ENCODE measurements at places on chromosomes 5 and 9.

DNA sequence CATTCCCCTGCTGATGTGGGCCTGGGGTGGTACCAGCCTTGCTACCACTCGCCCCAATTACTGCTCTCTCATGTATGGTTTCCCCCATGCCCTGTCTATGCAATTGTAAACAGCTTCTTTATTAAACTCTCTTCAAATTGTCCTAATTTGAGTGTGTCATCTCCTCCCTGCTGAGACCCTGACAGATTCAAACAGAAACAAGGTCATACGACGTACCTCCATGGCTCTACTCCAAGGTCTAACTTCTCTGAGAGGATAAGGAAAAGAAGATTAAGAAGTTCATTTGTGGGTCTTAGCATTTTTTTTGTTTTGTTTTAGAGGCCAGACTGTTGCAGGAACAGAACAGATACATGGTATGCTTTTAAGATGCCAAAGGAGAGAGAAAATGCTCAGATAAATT is 38.0 kb downstream of the ABITRAM start:
- DNase-seq: no peak
- no peaks in the 10 kb centered on the region for H3K4me1 ChIP-seq
- no peaks in the 10 kb centered on the region for H3K27me3 ChIP-seq
- no peak overlapping the region for H3K27ac ChIP-seq
- no peaks in the 10 kb centered on the region for H3K36me3 ChIP-seq
- no peak overlapping the region for H3K4me3 ChIP-seq

GRCh38 chr9:123485216-123485615 is 129.2 kb downstream of the CRB2 start:
- H3K4me1 ChIP-seq: no peaks in the 10 kb centered on the region
- peaks cover 5% of the 10 kb centered on the region for H3K36me3 ChIP-seq
- no peak overlapping the region for H3K4me3 ChIP-seq
- DNase-seq: no peak

GRCh38 chr5:13403351-13403750 is 541.1 kb downstream of the DNAH5 start:
- H3K36me3 ChIP-seq: no peaks in the 10 kb centered on the region
- H3K4me3 ChIP-seq: no peak overlapping the region
- no peak overlapping the region for H3K27ac ChIP-seq
- no peaks in the 10 kb centered on the region for H3K4me1 ChIP-seq
- DNase-seq: no peak

GRCh38 chr5:93607367-93608258 is 24.6 kb downstream of the NR2F1 start:
- no peak overlapping the region for H3K27ac ChIP-seq
- DNase-seq: no peak
- no peak overlapping the region for H3K4me3 ChIP-seq

DNA sequence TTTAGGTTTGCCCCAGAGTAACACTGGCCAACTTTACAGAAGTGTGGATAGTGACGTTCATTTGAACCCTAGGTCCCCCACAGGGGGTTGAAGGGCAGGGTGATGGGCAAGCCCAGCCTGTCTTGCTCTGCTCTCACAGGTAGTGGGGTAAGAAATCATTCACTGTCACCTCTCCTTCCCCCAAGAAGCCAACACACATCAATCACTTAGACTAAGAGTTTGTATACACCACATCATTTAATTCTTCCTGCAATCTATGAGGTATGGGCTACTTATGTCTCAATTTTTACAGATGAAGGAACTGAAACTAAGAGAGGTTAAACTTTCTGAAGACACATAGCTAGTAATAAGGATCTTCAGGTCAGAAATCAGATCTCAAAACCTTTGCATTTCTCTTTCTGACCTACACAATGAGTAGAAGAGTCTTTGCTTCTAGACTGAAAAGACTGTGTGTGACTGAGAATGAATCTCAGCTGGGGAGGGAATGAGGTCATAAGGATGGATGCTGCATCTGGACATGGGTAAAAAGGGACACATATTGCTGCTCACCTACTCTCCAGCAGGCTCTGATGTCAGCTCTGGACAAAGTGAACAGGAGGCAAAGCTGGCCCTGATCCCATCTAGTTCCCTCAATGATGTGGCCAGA is 81.0 kb upstream of the EQTN start:
- H3K4me3 ChIP-seq: no peak overlapping the region
- no peaks in the 10 kb centered on the region for H3K4me1 ChIP-seq
- no peaks in the 10 kb centered on the region for H3K36me3 ChIP-seq
- H3K27ac ChIP-seq: no peak overlapping the region
- DNase-seq: no peak

DNA sequence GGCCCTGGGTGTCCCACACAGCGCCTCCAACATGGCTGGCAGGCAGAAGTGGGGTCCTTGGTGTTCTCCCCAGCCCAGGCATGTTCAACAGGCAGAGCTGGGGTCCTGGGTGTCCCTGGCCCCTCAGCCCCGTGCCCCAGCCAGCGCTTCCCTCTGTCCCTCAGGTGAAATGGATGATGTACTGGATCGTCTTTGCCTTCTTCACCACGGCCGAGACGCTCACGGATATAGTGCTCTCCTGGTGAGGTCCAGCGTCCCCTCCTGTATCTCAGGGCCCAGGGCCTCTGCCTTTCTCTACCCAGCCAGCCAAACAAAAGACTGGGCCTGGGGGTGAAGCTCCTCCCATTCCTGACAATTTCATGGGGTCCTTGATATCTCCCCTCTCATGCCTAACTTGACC is 2.4 kb downstream of the REEP2 start:
- peaks cover 11% of the 10 kb centered on the region for H3K4me1 ChIP-seq
- no peaks in the 10 kb centered on the region for H3K27me3 ChIP-seq
- H3K4me3 ChIP-seq: no peak overlapping the region
- peaks cover 4% of the 10 kb centered on the region for H3K36me3 ChIP-seq
- no peak overlapping the region for H3K27ac ChIP-seq

GRCh38 chr9:112505607-112506006 is 19.0 kb downstream of the KIAA1958 start:
- DNase-seq: no peak
- no peaks in the 10 kb centered on the region for H3K4me1 ChIP-seq
- H3K27me3 ChIP-seq: no peaks in the 10 kb centered on the region
- H3K27ac ChIP-seq: no peak overlapping the region
- H3K36me3 ChIP-seq: no peaks in the 10 kb centered on the region

- H3K4me1 ChIP-seq: no peaks in the 10 kb centered on the region
- H3K27me3 ChIP-seq: peaks cover 20% of the 10 kb centered on the region
- H3K4me3 ChIP-seq: no peak overlapping the region
- no peak for DNase-seq
- H3K36me3 ChIP-seq: no peaks in the 10 kb centered on the region
Measured at GRCh38 chr9:124743686-124744348, 27.3 kb downstream of the NR6A1 start.

Measured in central memory CD8-positive, alpha-beta T cell (primary cell).